Common myeloid progenitor, CD34-positive (primary cell): ENCODE measurements at places on chromosomes 5 and 9.

GRCh38 chr9:121915304-121915625 is 177.8 kb downstream of the TTLL11 start:
- no peak for DNase-seq

DNA sequence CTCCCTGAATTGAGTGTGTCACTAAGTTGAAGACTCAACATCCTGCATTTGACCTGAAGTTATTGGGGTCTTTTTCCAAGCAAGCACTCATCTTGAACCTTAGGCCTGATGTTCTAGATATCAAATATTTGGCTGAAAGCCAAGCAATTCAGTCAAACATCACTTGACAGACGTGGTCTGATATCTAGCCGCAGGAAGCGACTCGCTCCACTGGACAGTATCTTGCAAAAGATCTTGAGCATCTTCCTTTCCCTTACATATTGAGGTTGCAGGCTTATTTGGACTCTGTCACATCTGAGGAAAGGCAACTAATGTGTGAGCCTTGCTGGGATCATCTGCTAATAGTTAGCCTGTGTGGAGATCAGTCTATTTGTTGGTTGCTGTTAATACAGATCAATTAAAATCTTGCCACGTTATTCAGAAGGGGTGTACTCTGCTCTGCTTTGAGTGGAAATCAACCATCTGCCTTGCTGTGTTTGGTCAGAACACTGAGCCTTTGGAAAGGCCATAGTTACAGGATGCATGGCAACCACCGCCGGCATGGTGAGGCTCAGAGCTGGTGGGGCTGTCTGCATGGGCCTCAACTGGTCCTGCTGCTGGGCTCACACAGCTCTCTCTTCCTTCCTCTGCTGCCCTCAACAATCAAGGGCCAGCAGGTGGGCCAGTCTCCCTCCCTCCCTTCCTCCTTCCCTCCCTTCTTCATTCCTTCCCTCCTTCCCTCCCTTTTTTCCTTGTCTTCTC is 166.9 kb upstream of the KLF9 start:
- no peak for DNase-seq

- DNase-seq, result no peak
These were observed 60.0 kb downstream of the DROSHA start for GRCh38 chr5:31471916-31472315.

- no peak for DNase-seq
These were observed 19.1 kb downstream of the TMEM171 start for GRCh38 chr5:73139485-73139884.

- DNase-seq, result no peak
These were observed 13.3 kb downstream of the MPDZ start for GRCh38 chr9:13266167-13266566.

DNA sequence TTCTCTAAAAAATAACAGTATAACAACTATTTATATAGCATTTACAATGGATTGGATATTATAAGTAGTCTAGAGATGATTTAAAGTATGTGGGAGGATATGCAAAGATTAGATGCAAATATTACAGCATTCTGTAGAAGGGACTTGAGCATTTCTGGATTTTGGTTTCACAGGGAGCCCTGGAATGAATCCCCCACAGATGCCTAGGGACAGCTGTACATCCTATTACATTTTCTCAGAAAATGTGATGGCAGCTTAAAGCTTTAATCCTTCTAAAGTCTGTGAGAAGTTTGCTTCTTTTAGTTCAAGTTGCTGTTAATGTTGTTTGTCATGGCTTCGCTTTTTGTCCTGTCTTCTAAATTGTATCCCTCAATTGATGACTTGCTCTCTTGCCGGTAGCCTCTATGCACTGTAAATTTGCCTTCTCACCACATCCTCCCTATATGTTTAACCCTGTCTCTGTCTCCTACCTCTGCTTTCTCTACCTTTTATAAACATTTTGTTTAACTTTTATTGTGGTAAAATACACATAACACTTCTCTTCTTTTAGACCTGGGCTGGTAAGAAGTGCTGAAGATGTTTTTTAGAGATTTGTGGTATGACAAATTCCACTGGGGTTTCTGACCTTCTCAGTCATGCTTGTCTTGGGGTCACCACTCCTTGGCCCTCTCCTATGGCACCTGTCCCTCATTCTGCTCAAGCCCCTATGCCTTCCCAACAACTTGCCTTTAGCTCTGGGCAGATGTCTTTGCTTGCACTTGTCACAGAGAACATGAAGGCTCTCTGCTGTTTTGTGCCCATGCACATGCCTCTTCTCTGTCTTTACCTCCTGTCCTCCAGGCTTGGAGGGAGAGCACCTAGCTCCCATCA is 37.9 kb downstream of the LNPEP start:
- DNase-seq, result no peak
